AG20443 (cell line): ENCODE measurements at places on chromosomes 4 and X.
A peak's percentile ranks its signal among the peaks of the same experiment; 100 is the strongest.

DNA sequence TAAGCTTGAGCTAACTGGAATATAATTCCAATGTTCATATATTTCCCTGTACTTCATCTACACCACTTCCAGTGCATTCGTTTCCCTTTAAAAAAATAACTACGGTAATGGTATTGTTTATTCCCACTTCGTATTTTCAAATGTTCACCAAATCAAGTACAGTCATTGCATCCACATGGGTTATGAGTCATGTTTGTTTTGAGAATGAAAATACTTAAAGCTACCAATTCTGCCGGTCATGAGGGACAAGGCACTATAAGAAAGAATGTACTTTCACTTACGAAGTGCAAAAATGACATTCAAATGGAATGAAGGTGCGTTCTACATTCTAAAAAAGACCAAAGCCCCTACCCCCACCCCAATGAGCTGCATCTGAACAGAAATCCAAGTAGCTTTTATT lies 174.4 kb upstream of the FGF13 start:
- DNase-seq = peak; percentile 38

GRCh38 chr4:148226341-148226740 lies 215.9 kb downstream of the NR3C2 start:
- no peak for DNase-seq

DNA sequence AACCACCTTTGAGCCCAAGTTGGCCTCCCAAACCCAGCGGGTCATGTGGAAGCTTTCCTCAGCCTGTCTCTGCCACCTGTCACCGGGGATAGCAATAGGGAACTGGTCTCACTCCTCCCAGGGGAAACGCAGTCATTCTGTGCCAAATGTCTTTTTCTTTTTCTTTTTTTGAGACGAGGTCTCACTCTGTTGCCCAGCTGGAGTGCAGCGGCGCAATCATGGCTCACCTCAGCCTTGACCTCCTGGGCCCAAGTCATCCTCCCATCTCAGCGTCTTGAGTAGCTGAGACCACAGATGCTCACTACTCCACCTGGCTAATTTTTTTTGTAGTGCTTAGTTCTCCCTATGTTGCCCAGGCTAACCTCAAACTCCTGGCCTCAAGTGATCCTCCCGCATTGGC lies 40.3 kb downstream of the MED28 start:
- no peak for DNase-seq

DNA sequence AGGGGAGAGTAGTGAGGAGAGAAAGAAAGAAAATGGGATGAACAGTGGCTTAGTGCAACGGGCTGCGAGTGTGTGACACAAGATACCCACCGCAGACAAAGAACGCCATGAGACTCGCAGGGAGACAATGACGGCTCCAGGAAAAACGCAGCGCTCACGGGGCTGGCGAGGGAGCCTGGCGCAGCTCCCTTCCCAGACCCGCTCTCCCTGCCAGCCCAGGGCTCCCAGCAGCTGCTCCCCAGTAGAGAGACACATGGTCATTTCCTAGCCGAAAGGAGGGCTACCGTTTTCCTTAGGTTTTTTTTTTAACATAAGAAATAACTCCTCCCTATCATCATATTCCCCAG lies 149.5 kb downstream of the MAML3 start:
- DNase-seq = peak; percentile 85

DNA sequence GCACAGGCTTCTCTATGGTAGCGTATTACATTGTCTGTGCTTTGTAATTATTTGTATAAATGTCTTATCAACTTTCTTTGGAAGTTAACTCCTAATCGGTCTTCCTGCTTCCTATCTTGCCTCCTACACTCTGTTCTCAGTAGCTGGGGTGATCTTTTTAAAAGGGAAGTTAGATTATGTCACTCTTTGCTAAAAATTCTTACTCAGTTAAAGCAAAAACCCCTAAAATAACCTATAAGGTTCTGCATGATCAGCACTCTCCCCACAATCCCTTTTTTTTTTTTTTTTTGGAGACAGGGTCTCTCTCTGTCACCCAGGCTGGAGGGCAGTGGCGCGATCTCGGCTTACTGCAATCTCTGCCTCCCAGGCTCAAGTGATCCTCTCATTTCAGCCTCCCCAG lies 2.6 kb upstream of the PRPS1 start:
- DNase-seq = no peak

GRCh38 chrX:2262668-2263055 lies 238.1 kb downstream of the DHRSX start:
- no peak for DNase-seq

GRCh38 chr4:169098969-169099690 lies 89.1 kb upstream of the CBR4 start:
- no peak for DNase-seq
